Activated T-cell treated with anti-CD3 and anti-CD28 coated beads, Interleukin-2, amount 50 U/mL, for 24 hours (primary cell): ENCODE measurements at places on chromosomes 12 and 14.

DNA sequence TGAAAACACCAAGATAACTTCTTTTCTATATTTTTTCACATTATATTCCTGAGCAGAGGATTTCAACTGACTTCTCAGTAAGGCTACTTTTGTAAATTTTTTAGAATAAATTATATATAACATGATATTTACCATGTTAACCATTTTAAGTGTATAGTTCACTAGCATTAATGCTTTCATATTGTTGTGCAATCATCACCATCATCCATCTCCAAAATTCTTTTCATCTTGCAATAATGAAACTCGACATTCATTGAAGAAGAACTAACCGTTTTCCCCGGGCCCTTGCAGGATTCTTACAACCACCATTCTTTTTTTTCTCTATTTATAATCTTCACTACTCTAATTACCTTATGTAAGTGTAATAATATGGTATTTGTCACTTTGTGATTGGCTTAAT is 1036.1 kb downstream of the LRFN5 start:
- DNase-seq: no peak

DNA sequence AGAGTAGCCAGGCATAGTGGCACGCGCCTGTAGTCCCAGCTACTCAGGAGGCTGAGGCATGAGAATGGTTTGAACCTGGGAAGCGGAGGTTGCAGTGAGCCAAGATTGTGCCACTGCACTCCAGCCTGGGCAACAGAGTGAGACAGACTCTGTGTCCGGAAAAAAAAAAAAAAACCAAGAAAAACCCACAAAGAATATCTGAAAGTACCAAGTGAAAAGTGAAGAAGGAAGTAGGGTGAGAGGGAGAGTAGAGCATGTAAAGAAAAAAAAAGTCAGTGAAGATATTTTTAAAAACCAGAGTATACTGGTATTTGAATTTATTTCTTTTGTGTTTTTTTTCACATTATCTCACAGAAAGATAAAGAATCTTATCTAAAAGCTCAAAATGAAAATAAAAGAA is 43.3 kb upstream of the ISM2 start:
- DNase-seq: no peak

- DNase-seq: no peak
Observed at GRCh38 chr12:89655841-89656240, 52.8 kb downstream of the ATP2B1 start.

- no peak for DNase-seq
Observed at GRCh38 chr14:104284636-104285507, 146.5 kb downstream of the KIF26A start.

DNA sequence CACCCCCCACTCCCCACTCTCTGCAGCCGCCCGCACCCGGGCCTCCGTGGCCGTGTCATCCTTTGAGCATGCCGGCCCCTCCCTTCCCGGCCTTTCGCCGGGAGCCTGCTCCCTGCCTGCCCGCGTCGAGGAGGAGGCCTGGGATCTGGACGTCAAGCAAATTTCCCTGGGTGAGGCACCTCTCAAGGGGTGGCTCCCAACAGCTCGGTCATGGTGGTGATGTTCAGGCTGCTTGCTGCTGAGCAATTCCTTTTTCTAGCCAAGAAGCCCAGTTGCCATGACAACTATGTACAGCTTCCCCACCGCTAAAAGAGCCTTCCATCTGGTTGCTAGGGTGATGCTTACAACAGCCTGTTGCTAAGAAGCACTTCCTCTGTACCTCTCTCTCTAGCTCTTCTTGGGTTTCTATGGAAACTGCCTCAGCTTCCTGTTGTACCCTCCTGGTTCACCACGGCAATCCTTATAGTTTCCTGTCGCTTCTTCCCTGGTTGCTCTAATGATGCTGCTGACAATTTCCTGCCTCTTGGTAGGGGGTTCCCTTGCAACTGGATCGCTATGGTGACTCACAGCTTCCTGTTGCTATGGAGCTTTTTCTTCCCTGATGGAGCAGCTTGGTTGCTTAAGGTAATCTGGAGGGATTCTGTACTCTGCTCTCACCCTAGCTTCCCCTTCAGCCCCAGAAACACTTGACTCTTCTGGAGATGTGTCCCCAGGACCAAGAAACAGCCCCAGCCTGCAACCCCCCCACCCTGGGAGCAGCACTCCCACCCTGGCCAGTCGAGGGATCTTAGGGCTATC is 11.0 kb downstream of the ZNF219 start:
- no peak for DNase-seq

- DNase-seq: no peak
Observed at GRCh38 chr14:34212172-34212929, 249.7 kb downstream of the SPTSSA start.

- DNase-seq: no peak
Observed at GRCh38 chr14:33040372-33041140, 101.9 kb downstream of the NPAS3 start.

- DNase-seq: no peak
Observed at GRCh38 chr12:32698285-32698684, 19.2 kb downstream of the DNM1L start.

DNA sequence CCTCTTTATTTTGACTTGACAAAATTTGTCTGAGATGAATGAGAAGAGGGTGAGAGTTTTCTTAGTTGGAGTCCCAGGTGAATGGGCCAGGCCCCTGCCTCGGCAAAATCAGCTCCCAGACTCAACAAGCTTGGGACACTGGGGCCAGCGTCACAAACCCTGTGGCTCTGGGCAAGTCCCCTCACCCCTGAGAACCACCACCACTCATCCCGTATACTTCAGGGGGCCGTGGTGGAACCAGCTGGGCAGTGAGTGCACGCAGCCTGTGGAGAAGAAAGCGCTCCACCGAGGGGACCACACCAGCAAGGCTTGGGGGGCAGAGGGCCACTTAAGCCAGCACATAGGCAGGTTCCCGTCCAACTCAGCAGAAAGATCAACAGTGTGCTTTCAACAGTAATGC is 40.2 kb downstream of the DEGS2 start:
- DNase-seq: no peak

GRCh38 chr12:54164387-54165145 is 24.2 kb downstream of the SMUG1 start:
- no peak for DNase-seq

- no peak for DNase-seq
Observed at GRCh38 chr12:124639122-124639806, 71.9 kb upstream of the NCOR2 start.

DNA sequence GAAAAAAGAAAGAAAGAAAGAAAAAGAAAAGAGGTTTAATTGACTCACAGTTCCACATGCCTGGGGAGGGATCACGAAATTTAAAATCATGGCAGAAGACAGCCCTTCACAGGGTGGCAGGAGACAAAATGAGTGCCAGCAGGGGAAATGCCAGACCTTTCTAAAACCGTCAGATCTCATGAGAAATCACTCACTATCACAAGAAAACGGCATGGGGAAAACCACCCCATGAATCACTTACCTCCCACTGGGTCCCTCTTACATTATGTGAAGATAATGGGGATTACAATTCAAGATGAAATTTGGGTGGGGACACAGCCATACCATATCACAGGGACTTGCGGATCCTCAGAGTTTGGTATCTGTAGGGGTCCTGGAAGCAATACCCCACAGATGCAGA is 16.3 kb upstream of the EGLN3 start:
- DNase-seq: no peak

GRCh38 chr12:132774159-132774558 is 12.5 kb upstream of the ANKLE2 start:
- DNase-seq: no peak
